Effector CD4-positive, alpha-beta T cell (primary cell): ENCODE measurements at places on chromosomes 5 and 9.

GRCh38 chr5:144972317-144972716, 801.6 kb downstream of the KCTD16 start:
- no peak for DNase-seq

DNA sequence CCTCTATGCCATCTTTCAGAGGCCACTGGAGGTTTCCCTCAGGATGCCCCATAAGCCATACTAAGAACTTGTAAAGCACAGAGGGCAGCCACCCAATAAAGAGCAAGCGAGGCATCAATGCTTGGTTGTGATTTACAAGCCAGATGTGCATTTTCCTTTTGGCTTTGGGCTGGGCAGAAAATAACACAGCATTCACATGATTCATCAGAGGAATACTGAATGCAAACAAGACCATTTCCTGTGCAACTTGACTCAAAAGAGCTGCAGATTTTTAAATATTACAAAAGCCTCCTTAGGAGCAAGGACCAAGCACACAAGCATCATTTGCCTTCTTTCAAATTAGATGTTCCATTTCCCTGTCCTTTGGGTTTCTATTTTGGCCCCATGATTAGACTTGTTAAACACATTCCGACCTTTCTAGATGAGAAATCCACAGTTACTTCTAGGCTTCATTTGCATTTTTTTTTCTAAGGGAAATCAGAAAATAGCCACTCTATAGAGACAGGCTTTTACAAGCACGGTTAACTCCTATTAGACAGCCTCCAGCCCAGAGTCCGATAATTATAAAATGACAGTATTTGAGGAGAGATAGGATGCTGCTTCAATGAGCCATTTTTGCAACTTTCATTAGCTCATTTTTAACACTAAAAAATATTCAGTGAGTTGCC, 207.8 kb downstream of the SEMA5A start:
- no peak for DNase-seq

DNA sequence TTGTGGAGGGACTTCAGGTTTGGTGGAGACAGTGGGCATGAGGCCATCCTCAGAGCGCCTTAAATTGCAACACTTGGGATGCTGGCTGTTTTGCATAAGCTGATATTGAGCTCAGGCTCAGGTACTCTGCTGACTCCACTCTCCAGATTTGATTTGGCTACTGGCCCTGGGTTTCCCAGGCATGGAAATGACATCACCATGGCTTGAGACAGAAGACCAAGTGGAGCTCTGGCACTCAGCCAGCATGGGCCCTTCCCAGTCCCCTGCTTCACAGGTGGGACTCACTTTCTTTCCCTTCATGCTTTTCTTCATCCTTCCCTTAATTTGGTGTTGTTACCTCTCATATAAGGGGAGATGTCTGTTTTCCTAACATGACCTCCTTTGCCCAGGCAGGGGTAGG, 72.0 kb upstream of the IL12B start:
- no peak for DNase-seq

DNA sequence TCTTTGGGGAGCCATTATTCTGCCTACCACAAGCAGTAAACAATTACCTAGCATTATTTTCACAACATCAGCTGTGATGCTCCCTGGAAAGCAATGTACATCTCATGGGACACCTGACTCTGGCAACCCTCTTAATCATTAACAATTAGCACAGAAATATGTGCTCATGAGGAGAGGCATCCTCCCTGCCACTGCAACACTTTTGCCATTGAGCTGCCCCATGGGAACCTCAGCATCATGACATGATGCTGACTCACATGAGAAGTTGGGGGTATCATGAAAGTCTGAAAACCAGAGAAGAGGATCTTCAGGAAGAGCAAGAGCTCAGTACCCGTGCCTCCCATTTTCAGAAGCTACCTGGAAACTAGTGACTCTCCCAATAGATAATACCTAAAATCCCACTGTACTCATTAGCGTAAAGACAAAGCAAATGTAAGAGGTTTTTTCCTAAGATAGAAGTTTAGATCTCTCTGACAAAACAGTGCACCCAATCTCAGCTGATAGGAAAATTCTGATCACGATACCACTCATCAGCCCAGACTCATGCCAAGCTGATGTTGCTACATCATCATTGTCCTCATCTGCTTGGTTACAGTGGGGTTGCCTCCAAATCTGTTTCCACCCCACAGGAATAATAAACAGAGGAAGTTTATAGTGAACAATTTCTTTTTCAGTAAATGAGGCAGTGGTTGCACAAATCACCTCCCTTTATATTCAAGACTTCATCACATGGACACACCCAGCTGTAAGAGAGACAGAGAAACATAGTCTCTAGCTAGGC, 244.5 kb downstream of the NR2F1-AS1 start:
- DNase-seq, result no peak

GRCh38 chr5:160442824-160443431, 21.3 kb downstream of the PTTG1 start:
- DNase-seq, result no peak

DNA sequence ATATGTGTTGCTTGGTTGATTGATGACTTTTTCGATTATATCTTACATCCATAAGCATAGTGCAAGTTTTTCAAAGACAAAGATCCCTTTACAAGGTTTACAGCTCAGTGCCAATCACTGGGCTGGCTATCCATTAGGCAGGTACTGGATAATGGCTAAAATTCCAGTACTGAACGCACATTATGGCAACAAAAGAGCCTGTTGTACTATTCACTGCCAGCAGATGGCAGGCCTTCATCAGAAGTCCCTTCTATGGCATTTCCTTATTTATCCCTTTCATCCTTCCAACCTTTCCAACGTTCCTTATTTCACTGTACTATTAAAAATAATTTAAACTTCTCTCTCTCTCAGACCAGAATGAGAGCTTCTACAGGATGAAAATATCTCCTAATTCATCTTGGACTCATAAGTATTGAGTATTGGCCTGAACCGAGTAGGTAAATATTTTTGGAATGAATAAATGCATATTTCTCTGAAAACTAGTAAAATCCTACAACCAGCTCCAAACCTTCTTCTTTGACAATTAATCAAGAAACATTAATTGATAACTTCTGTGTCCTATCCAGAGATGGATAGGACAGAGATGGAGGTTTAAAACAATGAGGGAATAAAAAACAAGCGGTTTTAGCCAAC, 6.7 kb upstream of the WNT8A start:
- DNase-seq, result peak; percentile 44

GRCh38 chr5:61766141-61766540, 434.1 kb downstream of the ZSWIM6 start:
- no peak for DNase-seq

DNA sequence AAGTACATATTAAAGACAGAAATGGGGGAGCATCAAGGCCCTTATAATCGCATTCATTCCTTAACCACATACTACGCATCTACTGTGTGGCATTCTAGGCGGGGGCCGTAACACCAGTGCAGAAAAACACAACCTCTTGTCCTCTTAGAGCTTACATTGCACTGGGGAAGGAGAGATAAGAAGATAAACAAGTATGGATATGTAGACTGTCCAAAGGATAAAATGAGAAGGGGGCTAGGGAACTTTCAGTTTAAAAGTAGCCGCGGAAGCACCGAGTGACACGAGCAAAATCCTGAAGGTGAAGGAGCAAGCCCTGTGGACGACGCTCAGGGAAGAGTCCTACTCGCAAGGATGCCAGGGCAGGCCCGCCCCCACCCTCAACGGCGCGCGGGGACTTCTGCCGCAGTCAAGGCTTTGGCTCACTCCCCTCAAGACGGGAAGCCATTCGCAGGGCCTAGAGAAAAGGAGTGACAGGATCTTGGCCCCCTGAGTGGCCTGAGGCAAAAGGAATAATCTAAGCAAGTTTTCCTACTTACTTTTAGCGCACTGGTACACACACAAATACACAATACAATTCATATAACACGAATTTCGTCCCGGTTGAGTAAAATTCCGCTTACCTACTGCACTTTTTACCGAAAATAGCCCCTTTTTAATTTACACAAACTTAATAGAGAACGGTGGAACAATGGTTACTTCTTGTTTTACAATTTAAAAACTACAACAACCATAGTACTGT, 1.3 kb upstream of the NIPBL start:
- DNase-seq, result peak; percentile 46

GRCh38 chr9:28363151-28363562, 789.9 kb upstream of the C9orf72 start:
- DNase-seq, result no peak

- DNase-seq, result no peak
Measured at GRCh38 chr5:100779669-100780375, 123.3 kb downstream of the ST8SIA4 start.

DNA sequence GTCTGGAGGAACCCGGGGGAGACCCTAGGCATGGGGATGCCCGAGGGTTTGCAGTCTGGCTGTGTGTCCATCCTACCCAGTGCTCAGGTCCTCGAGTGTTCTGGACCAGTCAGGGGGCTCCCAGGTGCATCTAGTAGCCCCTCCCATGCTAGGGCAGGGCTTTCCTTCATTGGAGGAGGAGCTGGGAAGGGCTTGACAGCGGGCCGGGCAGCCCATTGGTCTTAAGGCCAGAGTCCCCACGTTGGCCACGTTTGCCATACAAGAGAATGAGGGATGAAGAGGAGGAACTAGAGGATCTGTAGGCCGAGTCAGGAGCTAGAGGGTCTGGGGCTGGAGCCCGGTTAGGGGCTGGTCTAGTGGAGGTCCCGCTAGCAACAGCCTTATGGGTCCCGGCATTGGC, 37.3 kb upstream of the CTSV start:
- no peak for DNase-seq

- no peak for DNase-seq
Measured at GRCh38 chr5:130136300-130136699, 232.0 kb downstream of the CHSY3 start.

DNA sequence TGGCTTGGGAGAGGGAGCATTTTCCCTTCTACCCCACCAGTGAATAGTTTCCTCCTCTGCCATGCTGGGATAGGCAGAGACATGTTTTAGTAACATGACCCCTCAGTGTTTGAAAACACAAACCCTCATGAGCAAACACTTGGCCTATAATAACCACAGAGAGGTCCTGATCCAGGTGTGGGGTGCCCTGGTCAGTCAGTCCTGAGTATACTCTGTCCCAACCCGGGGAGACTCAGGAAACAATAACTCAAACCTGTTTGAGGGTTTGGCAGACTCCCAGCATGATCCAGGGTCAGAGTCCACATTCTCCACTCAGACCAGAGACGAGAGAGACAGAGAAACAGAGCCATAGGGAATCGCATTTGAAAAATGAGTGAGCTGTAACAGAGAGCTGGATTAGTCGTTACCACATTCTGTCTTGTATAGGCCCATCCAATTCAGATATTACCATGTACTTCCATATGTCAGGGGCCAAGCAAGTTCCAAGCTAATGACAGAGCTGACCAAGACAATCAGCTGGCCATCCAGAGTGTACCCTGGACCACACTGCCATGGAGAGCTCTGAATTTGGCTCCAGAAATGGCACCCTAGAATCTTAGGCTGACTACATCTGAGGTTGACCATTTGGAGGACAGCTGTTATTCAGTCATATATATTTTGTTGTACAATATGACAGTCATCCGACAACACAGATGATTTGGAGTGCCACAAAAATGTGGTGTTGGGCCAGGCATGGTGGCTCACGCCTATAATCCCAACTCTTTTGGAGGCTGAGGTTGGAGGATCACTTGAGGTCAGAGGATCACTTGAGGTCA, 4.2 kb upstream of the CA9 start:
- no peak for DNase-seq

DNA sequence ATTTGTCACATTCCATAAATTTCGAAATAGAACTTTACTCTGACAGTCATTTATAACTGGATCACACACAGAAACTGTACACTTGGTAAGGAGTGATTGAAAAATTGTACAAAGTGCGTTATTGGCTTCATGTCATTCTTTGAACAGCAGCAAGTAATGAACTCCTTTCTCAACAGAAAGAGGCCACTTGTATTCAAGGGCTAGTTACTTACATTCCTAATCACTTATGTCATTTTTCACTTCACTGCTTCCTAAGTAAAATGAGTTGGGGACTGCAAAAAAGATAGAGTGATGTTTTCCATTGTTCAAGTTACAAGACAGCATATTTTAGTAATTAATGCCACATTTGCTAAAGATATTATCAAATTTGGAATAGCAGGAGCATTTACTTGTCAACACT, 893.2 kb downstream of the DTWD2 start:
- no peak for DNase-seq

- DNase-seq, result no peak
Measured at GRCh38 chr5:137446151-137446550, 53.0 kb downstream of the SPOCK1 start.

DNA sequence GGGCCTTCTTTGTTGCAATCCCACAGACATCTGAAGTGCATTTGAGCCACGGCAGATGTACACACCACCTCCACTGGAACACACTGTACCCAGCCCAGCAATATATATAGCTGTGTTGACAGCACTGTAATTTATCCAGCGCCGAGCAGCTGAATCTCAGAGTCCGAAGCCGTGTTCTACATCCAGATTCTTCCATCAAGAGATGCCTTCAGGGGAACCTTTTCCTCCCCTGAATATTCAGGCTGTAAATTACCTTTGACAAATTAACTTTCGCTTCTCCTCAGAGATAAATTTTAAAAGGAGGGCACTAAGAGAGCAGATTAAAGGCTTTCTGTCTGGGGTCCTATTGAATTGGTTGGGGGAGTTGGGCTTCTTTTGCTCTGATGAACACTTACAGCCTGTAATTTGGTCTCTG, 76.4 kb downstream of the ROR2 start:
- DNase-seq, result no peak

DNA sequence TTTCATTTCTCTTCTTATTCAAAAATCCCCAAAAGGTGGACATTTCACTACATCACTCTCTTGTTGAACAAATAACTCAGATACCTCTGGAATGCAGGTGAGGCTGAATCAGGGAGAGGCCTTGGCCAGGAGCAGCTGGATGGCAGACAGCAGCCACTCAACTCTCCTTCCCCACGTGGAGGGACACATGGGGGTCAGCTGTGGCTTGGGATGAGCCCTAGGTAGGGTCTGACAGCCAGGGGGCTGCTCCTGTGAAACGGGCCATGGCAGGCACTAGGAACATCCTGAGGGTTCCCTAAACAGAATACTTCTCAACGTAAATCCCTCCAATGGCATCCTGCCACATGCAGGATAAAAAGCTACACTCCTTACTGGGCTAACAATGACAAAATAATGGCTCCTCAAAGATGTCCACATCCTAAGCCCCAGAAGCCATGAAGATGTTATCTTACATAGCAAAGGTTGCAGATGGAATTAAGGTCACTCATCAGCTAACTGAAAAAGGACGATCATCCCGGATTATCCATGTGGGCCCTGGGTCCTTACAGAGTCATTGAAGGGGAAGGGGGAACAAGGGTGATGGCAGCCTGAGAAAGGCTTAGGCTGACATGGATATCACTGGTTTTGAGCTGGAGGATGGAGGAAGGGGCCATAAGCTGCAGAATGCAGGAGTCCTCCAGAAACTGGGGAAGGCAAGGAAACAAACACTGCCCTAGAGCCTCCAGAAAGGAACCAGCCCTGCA, 31.4 kb upstream of the S1PR3 start:
- DNase-seq, result no peak

- no peak for DNase-seq
Measured at GRCh38 chr9:86614871-86615849, 260.9 kb upstream of the TUT7 start.

GRCh38 chr5:1827025-1827885, 26.0 kb downstream of the NDUFS6 start:
- no peak for DNase-seq

GRCh38 chr5:65769539-65769938, 47.5 kb downstream of the NLN start:
- DNase-seq, result no peak

- no peak for DNase-seq
Measured at GRCh38 chr9:128634651-128635262, 21.9 kb downstream of the DYNC2I2 start.

GRCh38 chr5:142587354-142587965, 98.4 kb downstream of the FGF1 start:
- DNase-seq, result no peak
